ENCODE measurements at places on chromosomes 16 and 17.

GRCh38 chr16:20767577-20767976 lies 3.8 kb downstream of the ACSM3 start:
- DNase-seq: no peak

GRCh38 chr16:24294131-24294530 lies 38.0 kb downstream of the CACNG3 start:
- DNase-seq: no peak

- DNase-seq: no peak
These were observed 42.0 kb downstream of the AXIN2 start for GRCh38 chr17:65519462-65519861.

DNA sequence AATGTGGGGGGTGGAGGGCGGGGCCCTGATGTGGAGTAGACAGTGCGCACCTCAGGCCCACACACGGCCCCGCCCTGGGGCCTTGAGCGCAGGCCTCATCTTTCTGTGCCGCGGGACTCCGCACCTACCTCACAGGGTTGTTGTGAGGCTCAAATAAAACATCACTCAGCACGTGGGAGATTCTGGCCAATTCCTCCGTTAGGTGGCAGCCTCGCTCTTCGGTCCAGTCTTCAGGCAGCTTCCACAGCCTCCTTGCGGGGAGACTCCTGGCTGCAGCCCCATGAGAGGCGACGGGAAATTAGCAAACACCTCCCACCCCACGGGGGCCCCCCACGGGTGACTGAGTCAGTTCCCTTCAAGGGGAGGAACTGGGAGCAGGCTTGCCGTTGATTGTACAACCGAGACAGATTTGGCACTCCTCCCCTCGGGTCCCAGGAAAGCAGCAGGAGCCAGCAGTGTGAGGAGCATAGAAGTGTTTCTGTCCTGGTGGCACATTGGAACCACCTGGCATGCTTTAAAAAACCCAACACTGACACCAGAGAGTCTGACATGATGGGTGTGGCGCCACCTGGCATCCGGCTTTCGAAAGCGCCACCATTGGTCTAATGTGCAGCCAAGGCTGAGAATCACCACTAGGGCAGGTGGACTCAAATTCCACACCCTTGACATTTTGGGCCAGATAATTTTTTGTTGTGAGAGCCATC lies 7.6 kb downstream of the MRM1 start:
- peak; percentile 62 for DNase-seq

DNA sequence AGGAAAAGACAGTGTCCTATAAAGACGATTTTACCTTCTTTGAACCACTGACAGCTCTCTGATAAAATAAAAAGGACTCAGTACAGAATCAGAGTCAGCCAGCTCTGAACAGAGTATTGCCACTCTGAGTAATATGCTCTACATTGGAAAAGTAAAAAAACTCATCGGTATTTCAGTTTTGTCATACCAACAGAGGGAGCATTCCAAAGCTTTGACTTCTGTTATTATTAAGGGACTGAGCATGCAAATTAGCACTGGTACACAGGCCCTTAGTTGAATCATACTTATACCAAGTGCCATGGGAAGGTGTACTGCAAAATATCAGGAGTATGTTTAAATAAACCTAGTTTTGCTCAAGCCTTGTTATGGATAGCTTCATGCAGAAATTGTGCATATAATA lies 509.0 kb upstream of the KIF2B start:
- DNase-seq: no peak

- DNase-seq: no peak
These were observed 7.0 kb downstream of the IRX6 start for GRCh38 chr16:55330781-55331647.

DNA sequence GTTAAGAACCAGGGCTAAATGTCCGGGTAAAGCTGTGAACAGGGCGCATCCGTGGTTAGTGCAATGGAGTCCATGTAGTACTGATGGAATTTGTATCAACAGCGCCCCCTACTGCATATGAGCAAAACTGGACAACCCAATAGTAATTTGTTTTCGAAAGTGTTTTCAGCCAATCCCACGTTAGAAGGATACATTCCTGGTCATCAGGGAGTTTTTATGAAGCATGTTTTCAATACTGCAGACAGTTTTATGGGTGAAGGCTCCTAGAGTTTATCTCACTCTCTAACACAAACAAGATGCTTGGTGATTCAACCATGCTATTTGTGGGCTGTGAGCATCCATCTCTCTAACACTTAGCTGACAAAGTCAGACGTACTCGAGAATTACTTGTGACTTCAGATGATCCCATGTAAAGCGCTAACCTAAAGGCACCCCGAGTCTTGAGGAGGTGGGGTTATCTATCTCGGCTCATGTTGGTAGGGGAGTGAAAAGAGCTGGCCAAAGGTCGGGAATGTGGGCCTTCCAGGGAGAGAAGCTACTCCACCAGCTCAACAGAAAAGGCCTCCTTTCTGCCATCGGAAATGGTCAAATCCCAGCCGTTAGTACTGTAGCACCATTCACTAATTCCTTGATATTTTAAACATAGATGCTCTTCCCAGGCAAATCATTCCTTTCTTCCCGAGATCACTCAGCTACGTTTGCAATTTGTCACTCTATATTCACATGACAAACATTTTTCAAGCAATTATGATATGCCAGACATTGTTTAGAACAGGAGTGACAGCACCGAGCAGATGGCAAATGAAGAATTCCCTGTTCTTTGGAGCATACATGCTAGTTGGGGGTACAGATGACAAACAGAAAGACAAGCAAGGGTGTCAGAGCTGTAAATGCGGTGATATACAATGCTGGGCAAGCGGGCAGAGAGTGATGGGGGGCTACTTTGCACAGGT lies 46.9 kb upstream of the HNF1B start:
- no peak for DNase-seq

- no peak for DNase-seq
These were observed 56.0 kb downstream of the WIPI1 start for GRCh38 chr17:68401288-68401687.

GRCh38 chr17:59342681-59343131 lies 11.3 kb downstream of the YPEL2 start:
- no peak for DNase-seq

GRCh38 chr17:39335704-39336223 lies 65.7 kb downstream of the FBXL20 start:
- no peak for DNase-seq

DNA sequence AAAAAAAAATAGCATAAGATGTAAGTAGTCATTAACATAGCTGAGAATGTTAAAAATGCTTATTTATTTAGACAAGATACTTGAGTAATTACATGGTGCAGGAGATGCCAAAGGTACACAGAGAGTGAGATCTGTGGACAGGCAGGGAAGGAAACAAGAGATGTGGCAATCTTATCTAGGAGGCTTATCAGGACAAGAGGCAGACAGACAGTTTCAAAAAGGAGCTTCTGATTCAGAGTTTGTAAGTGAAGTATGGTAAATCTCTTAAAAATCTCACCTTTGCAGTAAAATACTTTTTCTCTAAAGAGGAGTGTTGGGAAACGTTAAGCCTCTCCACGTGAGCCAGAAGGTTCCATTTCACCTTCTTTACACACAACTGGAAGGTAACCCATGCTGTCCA lies 19.9 kb upstream of the GHDC start:
- DNase-seq: no peak

GRCh38 chr16:82865412-82865811 lies 238.6 kb downstream of the CDH13 start:
- DNase-seq: no peak

DNA sequence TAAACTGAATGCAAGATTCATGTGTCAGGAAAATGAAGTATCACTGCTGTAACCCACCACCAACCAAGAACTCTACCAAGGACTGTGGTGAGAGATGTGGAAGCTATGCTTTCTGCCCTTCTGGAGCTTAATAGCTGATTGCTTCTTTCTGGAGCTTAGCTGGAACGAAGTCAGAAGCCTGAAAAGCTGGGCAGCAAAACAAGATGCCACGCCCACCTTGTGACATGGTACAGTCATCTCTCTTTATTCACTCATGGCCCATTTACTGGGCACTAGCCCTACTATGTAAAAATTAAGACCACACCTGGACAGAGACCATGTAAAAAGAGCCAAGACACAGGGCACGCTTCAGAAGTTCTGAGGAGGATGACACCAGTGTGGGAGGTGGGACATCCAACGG lies 48.1 kb downstream of the TEX2 start:
- DNase-seq: no peak

GRCh38 chr17:77248216-77249114 lies 107.7 kb downstream of the SEC14L1 start:
- no peak for DNase-seq

DNA sequence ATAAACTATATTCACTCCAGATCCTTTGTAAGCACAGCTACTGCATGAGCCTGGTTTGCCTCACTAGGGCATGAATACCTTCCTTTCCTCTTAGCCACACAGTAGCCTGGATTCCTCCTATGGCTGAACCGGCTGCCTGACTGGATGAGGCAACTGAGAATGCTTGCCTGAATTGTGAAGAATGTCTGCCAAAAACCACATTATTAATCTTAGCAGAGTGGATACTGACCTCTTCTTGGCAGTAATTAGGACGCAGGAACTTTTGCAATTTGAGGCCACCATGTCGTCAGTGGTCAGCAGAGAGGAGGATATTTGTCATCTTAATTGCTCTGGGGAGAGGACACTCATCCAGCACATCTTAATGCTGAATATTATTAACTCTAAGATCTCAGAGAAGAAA lies 651.8 kb upstream of the GOT2 start:
- DNase-seq: no peak

GRCh38 chr16:84999857-85000480 lies 11.4 kb downstream of the ZDHHC7 start:
- no peak for DNase-seq

- no peak for DNase-seq
These were observed 11.3 kb upstream of the GSE1 start for GRCh38 chr16:85601730-85602401.

DNA sequence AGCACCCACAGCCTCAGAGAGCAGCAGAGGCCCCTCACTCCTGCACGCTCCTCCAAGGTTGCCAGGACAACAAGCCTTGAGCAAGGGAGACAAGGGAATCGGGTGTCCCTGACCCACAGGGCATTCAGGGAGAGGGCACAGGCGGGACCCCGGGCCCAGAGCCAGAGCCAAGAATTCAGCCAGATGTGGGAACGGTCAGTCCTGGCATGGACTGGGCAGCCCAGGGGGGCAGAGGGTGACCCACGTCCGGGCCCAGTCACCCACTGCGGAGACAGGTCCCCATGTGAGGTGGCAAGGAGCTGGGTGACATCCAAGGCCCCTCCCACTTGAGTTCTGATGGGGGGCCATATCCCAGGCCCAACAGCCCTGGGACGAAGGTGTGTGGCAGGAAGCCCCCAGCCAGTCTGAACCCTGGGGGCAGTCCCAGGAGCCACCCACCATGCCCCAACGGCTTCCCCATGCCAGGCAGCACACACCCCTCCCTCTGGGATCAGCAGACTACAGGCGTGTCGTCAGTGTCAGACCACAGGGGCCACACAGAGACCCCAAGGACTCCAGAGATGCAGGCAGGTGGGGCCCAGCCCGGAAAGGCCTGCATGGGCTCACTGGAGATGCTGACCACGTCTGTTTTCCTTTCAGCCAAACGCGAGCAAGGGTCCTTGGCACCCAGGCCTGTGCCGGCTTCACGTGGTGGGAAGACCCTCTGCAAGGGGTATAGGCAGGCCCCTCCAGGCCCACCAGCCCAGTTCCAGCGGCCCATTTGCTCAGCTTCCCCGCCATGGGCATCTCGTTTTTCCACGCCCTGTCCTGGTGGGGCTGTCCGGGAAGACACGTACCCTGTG lies 23.0 kb downstream of the USP6 start:
- DNase-seq: no peak

- DNase-seq: no peak
These were observed 12.0 kb upstream of the KRT23 start for GRCh38 chr17:40949418-40949817.

DNA sequence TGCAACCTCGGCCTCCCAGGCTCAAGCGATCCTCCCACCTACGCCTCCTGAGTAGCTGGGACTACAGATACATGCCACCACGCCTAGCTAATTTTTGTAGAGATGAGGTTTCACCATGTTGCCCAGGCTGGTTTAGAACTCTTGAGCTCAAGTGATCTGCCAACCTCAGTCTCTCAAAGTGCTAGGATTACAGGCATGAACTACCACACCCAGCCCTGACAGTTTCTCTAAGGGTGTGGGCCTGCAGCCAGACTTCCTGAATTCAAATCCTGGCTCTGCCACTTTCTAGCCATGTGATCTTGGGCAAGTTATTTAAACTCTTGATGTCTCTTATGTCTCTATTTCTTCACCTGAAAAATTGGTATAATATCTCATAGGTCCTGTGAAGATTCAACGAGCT lies 5.6 kb downstream of the CUEDC1 start:
- DNase-seq: no peak

DNA sequence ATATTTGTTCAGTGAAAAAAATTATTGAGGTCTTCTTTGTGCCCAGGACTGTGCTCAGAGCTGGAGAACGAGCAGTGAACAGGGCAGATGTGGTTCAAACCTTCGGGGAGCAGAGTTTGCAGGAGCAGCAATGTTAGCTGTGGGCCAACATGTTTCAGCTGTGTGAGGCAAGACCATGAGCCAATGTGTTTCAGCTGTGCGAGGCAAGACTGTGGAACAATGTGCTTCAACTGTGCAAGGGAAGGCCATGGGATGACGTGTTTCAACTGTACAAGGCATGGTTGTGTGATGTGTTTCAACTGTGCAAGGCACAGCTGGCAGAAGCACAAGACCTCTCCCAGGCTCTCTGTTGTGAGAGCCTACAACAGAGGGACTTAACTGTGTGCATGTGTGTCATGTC lies 35.2 kb upstream of the SDK2 start:
- DNase-seq: no peak
